ENCODE measurements at places on chromosomes 7 and 10.

DNA sequence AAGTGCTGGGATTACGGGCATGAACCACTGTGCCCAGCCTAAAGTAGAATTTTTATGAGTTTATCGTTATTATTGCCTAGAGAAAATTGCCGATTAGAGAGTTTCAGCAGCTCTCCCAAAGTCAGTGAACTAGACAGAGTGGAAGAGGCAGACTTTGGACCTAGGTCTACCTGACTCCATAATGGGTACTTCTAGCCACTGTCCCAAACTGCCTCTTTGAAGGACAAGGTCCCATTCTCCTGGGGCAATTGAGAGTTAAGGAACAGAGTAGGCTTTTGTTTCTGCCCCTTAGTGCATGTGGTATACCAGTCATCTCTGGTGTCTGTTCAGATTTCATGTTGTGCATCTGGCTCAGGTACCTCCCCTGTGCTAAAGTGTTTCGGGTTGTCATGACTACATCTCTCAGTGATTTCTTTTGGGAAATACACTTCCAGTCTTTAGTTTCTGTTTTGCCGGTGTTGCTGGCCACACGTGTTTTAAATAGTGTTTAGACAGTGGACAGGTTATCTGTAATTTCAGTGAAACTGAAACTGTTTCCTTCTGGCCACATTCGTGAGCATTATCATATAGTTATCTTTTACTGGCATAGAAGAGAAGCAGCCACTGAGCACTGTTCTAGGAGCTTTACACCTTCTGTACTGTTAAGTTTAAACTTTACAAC lies 4.7 kb downstream of the TMEM236 start:
- DNase-seq: no peak

GRCh38 chr7:49322476-49322875 lies 398.1 kb downstream of the CDC14C start:
- DNase-seq: no peak

DNA sequence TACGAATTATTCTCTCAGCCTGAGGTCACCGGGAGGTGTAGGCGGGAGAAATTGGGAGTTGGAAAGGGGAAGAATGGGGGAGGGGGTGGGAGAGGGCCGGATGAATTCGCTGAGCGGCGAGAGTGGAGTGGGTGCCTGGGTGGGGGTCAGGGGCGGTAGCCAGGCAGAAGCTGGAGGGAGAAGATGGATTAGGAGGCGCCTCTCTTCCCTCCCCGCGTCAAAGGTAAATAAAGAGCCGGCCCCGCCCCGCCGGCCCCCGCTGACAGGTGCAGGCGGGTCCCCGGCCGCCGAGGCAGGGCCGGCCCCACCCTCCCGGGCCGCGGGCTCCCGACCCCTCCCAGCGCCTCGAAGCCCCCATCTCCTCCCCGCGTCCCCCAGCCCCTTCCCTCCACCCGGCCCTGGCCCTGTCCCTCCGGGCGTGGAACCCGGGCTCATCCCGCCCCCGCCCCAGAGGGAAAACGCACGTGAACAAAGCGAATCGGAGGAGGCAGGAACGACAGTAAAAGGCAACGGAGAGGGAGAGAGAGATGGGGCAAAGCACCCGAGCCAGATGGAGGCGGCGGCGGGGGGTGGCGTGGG lies 872 bp downstream of the FAM131B start:
- no peak for DNase-seq

GRCh38 chr7:16187131-16187530 lies 234.2 kb downstream of the CRPPA start:
- DNase-seq: no peak

GRCh38 chr7:107920048-107920772 lies 29.2 kb downstream of the DLD start:
- DNase-seq: no peak

DNA sequence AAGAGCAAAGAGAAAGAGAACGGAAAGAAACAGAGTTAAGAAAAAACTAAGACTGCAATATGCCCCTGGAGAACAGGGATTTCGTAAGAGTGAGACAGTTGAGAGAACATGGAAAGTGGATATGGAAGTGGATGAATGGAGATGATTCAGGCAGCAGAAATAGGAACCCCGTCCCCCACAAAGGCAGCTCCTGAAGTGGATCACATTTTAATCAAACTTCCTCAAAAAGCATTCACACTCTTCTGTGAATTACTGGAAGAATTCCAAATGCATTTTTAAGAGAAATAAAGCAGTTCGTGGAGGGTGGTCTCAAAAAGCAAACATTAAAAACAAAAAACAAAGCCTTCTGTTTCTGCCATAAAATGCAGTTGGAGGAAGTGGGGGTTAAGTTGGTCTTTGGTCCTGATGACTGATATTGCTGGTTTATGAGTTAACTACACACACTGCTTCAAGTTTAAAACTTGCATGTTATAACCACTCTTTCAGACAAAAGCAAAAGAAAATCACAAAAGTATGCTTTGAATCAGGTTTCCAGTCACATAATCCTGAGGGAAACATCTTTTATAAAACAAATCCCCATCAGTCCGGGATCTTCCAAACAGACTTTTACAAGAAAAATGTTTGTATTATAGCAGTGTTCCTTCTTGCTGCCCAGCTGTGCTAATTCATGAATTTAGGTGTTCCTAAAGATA lies 214.3 kb downstream of the FANK1 start:
- no peak for DNase-seq

GRCh38 chr7:158586499-158587161 lies 993 bp downstream of the PTPRN2 start:
- no peak for DNase-seq

GRCh38 chr10:87605628-87606251 lies 53.9 kb upstream of the PAPSS2 start:
- no peak for DNase-seq

Data from stimulated activated CD8-positive, alpha-beta memory T cell treated with anti-CD3 and anti-CD28 coated beads, Interleukin-4, amount 100 ng/mL, for 4 hours (primary cell).